ENCODE measurements at places on chromosomes 2 and 18.

GRCh38 chr2:191957996-191958860 lies 111.3 kb upstream of the CAVIN2 start:
- DNase-seq: no peak

GRCh38 chr2:28543316-28544035 lies 47.6 kb downstream of the PLB1 start:
- peak; percentile 15 for DNase-seq

GRCh38 chr2:19361325-19361990 lies 3.0 kb upstream of the OSR1 start:
- no peak for DNase-seq

DNA sequence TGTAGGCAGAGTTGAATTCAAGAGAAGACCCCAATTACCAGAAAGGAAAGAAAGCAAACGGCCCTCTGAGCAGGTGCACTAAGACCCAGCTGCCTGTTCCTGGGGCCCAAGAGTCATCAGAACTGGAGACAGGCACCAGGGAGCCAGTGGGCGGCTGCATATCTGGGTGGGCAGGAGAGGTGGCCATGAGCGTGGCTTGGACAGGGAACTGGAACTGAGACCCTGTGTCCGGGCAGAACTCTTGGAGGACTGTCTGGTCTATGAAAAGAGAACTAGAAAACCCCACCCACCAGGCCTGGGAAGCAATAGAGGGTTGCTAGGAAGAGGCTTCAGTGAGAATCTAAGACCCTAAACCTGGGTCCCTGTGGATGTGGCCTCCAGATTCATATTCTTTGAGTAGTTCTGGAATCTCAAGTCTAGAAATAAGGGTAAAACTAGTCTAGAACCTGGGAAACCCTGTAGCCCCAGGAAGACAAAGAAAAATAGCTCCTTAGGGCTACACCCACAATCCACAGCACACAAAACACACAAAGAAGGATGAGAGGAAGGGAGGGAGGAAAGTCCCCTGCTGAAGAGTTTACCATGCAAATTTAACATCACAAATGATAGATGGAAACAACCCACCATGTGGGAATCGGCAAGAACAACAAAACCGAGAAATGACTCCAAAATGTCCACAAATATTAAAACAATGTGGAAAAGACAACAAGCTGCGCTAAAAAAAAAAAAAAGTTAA lies 147.0 kb downstream of the HDAC4 start:
- no peak for DNase-seq

DNA sequence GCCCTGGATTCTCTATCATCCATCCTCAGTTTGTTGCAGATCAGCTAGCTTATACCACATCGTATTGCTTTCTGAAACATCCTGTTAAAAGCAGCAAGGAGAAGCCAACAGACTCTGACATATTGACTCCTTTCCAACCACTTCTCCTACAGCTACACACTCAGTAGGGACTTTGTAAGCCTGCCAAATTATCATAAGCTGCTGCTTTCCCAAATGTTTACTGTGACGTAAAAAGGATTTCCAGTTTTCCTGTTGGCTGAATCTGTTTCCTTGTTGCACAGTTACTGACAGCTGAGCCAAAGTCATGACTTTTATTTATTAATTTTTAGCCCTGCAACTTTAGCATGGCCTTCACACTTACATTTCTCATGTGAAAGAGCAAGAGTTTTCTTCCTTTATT lies 294.3 kb downstream of the KCNJ3 start:
- peak; percentile 2 for DNase-seq

DNA sequence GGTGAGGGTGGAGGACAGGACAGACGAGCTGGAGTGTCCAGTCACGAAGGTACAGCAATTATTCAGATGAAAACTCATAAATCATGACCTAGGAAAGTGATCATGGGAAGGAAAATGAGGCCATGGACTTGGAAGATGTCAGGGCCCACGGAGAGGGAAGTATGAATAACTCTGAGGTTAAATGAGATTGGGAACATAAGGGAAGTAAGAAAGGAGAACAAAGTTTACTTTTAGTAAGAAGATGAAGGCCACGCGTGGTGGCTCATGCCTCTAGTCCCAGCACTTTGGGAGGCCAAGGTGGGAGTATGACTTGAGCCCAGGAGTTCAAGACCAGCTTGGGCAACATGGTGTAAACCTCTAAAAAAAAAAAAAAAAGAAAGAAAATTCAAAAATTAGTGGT lies 56.2 kb downstream of the AQP4 start:
- DNase-seq: no peak

GRCh38 chr2:147378403-147378802 lies 466.4 kb upstream of the ACVR2A start:
- DNase-seq: no peak

- no peak for DNase-seq
Measured at GRCh38 chr2:149738767-149739166, 151.2 kb upstream of the MMADHC start.

GRCh38 chr2:113053666-113054065 lies 999 bp upstream of the IL36B start:
- no peak for DNase-seq

GRCh38 chr2:10934979-10935350 lies 23.2 kb downstream of the KCNF1 start:
- DNase-seq: no peak

DNA sequence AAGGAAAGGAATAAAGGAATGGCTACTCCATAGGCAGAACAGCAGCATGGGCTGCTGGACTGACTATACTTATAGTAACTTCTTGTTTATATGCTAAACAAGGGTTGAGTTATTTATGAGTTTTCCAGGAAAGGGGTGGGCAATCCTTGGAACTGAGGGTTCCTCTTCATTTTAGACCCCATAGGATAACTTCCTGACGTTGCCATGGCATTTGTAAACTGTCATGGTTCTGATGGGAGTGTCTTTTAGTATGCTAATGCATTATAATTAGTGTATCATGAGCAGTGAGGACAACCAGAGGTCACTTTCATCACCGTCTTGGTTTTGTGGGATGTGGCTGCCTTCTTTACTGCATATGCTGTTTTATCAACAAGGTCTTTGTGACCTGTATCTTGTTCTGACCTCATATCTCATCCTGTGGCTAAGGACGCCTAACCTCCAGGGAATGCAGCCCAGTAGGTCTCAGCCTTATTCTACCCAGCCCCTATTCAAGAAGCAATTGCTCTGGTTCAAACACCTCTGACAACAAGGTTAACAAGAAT lies 98.6 kb upstream of the CABLES1 start:
- no peak for DNase-seq

- no peak for DNase-seq
Measured at GRCh38 chr2:99444222-99444621, 45.6 kb downstream of the REV1 start.

- no peak for DNase-seq
Measured at GRCh38 chr2:8628179-8628865, 53.5 kb upstream of the ID2 start.

DNA sequence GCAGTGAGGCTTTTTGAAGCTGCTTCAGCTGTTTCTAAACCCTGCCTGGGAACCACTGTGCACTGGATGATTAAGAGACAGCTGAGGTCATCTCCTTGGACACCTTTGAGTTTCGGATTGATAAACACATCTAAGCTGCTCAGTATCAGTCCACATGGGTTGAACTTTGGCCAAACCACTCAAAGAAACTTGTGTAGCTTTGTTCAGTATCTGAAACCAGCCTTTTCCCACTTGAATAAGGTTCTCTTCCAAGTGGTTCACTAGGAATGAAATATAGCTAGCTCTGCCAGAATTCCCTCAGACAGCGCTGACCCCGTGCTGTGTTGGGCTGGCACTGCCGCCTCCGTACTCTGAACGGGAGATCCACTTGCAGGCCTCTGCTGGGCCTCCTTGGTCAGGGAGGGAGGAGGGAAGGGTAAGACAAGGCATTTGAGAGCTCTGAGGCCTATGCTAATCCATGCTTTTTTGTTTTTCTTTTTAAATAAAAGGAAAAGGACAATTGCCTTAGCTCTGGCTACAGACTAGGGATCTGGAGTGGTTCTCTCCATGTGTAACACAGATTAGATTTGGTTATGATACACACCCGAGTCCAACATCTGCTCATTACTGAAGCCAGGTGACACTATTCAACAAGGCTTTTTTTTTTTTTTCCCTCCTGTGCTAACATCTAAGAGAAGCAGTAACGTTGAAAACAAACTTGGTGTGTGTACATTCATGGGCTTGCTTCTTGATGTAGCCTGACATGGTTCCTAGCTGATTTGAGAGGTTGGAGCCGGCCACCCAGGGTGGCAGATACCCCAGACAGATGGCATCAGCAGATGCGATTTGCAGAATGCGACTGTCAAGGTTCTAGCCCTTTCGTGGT lies 67.7 kb downstream of the NCK2 start:
- peak; percentile 42 for DNase-seq

- DNase-seq: no peak
Measured at GRCh38 chr2:45320956-45321355, 290.1 kb downstream of the SRBD1 start.

GRCh38 chr2:192313773-192314172 lies 119.0 kb upstream of the TMEFF2 start:
- DNase-seq: no peak

GRCh38 chr2:8296306-8296705 lies 385.6 kb upstream of the ID2 start:
- DNase-seq: no peak

DNA sequence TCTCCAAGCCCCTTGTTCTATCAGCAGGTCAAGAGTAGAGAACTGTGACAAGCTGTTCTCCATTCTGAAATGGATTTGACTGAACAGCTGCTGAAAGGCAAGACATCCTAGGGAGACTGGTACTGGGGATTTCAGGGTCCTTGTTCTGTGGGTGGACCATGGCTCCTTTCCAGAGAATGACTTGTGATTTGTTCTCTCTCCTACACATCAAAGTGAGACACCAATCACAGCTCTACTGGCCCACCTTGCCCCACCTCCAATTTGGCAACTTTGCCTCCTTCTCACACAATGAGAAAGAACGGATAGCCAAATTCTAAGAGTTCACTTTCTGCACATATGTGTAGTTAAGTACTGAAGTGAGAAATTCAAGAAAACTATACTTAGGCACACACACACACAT lies 67.4 kb downstream of the BCL11A start:
- no peak for DNase-seq

Data from skin of body (tissue), 3 donors.